Stimulated activated naive CD4-positive, alpha-beta T cell (primary cell): ENCODE measurements at places on chromosomes 1 and 21.
A peak's percentile ranks its signal among the peaks of the same experiment; 100 is the strongest.

DNA sequence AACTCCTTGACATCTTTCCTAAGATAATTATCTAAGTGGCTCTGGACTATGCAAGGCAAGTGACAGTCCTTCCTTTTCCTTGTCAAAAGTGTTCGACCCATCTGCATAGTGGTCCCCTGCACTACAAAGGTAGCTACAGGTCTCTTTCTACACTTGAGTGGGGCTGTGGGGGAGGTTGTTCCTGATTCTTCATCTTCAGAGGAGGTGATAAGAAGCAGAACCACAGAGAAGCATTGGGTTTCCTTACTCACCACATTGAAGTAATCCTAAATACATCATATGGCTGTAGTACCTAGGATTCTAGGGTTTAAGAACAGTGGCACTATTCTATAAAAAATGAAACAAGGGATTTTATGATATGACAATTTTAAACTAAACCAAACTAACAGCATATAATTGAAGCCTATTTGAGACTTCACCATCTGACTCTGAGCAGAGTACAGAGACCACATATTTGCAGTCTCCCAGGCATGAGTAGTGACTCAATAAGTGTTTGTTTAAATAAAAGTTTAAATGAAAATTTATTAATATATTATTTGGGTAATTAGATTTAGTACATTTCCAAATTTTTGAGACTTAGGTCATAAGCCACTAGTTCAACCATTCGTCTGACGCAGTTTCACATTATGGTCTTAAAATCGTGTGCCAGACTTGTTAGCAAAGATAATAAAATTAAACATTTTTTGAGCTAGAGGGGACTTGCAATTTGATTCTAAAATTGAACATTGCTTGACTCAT, 54.9 kb upstream of the NEK7 start:
- no peak for DNase-seq

- DNase-seq: no peak
Observed at GRCh38 chr1:17909634-17910033, 154.5 kb downstream of the ACTL8 start.

DNA sequence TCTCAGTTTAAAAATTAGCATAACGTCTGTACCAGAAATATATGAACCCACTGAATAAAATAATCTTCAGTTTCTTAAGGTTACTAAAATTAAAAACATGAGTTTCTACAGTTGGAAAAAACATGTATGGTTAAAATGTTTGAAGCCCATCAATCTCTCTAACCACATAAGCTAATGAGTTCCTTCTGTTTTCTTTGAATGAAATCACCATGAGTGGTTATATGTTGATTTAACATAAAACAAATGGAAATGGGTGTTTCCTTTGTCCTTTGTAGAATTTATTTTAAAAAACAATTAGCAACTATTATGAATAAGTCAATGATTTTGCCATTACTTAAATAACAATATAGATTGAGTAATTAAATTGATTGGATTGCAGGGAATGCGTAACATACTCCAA, 3.0 kb upstream of the ADGRL2 start:
- no peak for DNase-seq

DNA sequence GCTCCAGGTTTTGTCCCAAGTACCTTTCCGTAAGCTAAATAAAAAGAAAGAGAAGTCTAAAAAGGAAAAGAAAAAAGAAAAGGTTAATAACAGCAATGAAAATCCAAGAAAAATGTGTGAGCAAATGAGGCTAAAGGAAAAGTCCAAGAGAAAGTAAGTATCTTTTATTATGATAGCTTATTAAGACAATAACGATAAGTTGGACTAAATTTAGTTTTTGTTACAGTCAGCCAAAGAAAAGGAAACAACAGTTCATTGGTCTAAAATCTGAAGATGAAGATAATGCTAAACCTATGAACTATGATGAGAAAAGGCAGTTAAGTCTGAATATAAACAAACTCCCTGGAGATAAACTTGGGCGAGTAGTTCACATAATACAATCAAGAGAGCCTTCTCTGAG, 31.5 kb downstream of the BRDT start:
- DNase-seq: no peak

- DNase-seq: no peak
Observed at GRCh38 chr21:18499761-18500376, 96.3 kb upstream of the TMPRSS15 start.

DNA sequence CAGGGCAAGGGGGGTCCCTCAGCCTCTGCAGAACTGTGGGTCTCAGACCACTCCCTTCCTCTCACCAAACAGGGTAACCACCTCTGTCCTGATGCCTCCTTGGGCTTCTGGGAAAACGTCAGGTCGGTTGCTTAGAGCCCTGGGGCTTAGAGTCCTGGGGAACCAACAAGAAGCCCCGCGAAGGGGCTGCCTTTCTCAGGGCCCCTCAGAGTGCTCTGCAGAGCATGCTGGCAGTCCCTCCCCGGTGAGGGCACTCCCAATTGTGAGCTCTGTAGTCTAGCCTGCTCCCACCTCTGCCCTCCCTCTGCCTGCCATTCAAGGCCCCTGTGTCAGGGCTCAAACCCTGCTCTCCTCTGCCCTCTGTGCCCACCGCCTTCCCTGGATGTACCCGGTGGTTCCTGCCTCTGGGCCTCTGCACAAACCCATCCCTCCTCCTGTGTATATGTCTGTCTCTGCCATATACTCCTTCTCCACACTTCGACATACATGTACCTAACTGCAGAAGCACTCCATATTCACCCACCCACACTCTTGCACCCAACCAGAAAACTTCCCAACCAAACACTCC, 92.3 kb downstream of the DMRTB1 start:
- no peak for DNase-seq

GRCh38 chr1:59258412-59259032, 38.4 kb upstream of the FGGY start:
- no peak for DNase-seq

DNA sequence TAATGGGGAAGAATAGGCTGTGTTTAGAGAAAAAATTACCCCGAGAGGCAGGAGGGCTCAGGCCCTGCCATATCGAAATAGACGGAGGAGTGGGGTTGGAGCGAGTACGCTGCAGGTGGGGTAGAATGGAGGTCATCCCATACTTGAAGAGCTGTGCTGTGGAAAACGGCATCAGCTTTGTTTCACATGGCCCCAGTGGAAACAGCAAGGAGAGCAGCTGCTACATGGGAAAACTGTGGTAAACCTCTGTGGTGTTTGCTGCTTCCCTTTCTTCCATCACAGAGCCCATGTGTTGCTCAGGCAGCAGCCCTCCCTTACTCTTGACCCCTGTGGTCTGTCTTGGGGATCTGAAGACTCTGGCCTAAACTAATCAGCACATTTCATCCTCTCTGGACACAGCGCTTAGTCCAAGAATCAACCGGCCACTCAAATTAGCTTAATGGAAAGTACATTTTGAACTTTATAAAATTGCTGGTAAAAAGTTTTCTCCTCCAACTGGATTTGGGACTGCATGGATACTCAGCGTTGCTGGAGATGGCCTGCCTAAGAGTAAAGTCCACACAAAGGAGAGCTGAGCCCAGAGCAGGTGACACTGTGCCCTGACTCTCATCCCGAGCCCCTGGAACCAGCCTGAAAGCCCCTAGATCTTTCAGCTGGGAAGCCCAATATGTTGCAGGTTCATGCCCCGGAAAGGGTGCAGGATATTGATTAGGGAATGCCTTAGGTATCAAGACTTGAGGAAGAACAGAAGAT, 127.1 kb upstream of the GADD45A start:
- DNase-seq: no peak

DNA sequence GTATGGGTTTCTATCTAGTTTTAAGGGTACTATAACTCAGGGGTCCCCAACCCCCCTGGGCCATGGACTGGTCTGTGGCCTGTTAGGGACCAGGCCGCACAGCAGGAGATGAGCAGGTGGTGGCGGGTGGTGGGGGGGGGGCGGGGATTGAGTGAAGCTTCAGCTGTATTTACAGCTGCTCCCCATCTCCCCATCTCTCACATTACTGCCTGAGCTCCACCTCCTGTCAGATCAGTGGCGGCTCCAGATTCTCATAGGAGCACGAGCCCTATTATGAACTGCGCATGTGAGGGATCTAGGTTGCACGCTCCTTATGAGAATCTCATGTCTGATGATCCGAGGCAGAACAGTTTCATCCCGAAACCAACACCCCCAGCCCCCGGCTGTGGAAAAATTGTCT, 95.1 kb upstream of the SLC45A1 start:
- no peak for DNase-seq

DNA sequence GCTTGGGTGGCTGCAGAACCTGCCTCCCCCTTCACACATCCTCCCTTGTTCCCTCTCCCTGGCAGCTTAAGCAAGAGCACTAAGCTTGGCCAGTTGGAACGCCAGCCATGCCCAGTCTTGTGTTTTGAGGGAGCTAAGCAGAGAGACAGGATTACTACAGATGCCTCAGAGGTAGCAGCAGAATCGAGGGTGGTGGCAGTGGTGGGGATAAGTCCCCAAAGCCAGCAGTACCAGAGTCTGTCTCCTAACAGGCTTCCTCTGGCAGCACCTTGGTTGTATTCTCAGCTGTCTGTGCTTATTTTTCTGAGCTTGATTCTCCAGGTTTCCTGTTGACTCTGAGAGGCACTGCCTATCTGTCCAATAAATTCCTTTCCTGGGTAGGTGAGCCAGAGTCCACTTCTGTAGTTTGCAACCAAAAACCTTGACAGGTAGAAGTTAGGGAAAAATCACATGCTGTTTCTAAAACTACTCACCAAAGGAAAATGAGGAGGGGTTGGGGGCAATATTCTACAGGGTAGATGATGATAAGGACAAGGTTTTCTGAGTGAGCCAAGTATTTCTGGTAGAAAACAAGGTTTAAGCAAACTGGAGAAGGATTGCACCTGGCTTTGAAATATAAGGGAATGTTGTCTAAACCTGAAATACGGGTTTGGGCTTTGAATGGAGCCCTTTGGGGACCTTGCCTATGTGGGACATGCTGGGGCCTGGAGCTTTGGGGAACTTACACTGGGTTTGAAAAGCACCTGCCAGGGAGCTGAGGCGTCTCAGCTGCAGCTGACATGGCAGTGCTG, 100.8 kb downstream of the PBX1 start:
- DNase-seq: no peak

GRCh38 chr21:41614511-41614910, 106.6 kb upstream of the TMPRSS2 start:
- DNase-seq: no peak

DNA sequence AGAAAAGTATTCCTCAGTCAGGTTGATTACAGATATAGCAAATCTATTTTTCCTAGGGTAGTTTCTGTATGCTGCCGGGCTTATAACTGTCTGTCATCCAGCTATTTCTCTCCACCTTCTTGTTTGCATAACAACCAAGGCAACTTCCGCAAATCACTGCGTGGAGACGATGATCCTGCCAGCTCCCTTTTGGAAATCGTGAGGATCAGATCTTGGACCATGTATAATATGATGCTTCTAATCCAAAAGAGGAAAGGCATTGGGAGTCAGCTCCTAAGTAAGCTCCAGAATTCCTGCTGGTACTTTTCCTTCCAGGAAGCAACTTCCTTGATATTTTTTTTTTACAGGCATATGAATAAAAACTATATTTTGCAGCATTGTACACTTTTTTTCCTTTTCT, 445 bp upstream of the RGS4 start:
- DNase-seq: no peak

DNA sequence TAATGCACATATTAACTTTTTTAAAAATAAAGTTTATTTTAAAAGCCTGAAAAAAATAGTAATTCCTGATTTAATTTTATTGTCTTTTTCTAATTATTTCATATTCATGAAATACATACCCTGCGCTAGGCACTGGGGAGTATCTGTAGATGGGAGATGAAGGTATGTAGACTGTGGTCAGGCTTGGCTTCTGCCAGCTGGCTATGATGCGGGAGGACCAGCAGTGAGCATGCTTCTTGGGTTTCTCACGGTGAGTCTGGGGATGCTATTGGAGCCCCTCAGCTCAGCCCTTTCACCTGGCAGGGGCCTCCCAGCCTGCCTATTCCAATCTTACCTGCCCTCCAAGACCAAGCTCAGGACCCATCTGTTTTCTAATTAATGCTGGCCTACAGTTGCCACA, 138.4 kb downstream of the NOS1AP start:
- DNase-seq: no peak

- peak; percentile 6 for DNase-seq
Observed at GRCh38 chr1:89276690-89277089, 4.0 kb upstream of the GBP5 start.

DNA sequence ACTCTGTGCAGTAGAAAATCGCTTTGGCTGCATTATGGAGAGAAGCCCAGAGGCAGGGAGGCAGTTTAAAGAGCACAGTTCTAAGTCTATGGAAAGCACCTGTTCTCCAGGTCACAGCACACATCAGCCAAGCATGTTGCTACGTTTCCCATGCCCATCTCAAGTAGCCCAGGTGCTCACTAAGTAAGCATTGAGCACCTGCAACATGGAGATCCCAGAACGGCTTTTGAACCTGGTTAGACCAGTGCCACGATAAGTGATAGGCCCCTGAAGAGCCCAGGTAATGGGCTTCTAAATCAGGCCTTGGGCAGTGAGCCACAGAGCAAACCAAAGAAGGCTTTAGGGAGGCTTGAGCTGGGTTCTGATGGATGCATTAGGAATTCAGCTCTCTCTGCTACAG, 186.2 kb downstream of the C1orf94 start:
- DNase-seq: no peak

- no peak for DNase-seq
Observed at GRCh38 chr1:214473387-214473786, 78.0 kb downstream of the PTPN14 start.

GRCh38 chr1:238982736-238983135, 403.6 kb upstream of the CHRM3 start:
- DNase-seq: no peak

- DNase-seq: no peak
Observed at GRCh38 chr1:77040826-77041225, 173.5 kb downstream of the ST6GALNAC5 start.

DNA sequence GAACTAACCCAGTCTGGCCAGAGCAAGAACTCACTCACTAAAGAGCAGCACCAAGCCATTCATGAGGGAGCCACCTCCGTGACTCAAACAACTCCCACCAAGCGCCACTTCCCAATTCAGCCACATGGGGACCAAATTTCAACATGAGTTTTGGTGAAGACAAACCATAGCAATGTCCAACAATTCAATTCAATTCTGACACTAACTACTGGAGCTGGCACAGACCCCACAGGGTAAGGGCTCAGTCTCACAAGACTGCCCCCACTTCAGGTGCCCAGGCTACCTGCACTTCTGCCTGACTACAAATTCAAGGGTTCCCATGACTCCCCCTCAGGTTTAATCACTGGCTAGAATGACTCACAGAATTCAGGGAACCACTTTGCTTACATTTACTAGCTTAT, 48.8 kb upstream of the RAP1A start:
- no peak for DNase-seq
